ENCODE measurements at places on chromosomes 11 and 22. TPM values are rescaled to one million over a fixed set of nuclear protein-coding genes. Genes with fewer than 3 reads are reported as not detected.

The OR56A1 gene
- 0.03 TPM for total RNA-seq

The BRMS1 gene
- total RNA-seq = 31.8 TPM

The AIFM3 gene
- total RNA-seq = 2.1 TPM

The YPEL4 gene
- 0.71 TPM for total RNA-seq

The TEAD1 gene
- 150 TPM for total RNA-seq

The MPEG1 gene
- total RNA-seq = 71.5 TPM

The CCDC89 gene
- 0.84 TPM for total RNA-seq

The KCTD14 gene
- 1.4 TPM for total RNA-seq

The TRIM29 gene
- 1.3 TPM for total RNA-seq

The PLEKHA7 gene
- 43.2 TPM for total RNA-seq

The SAC3D1 gene
- 12.3 TPM for total RNA-seq

The VWCE gene
- total RNA-seq = 7.7 TPM

The JAM3 gene
- 18.9 TPM for total RNA-seq

GRCh38 chr11:69670158-69670845, 4.9 kb downstream of the LTO1 start:
- DNase-seq = peak; percentile 93

DNA sequence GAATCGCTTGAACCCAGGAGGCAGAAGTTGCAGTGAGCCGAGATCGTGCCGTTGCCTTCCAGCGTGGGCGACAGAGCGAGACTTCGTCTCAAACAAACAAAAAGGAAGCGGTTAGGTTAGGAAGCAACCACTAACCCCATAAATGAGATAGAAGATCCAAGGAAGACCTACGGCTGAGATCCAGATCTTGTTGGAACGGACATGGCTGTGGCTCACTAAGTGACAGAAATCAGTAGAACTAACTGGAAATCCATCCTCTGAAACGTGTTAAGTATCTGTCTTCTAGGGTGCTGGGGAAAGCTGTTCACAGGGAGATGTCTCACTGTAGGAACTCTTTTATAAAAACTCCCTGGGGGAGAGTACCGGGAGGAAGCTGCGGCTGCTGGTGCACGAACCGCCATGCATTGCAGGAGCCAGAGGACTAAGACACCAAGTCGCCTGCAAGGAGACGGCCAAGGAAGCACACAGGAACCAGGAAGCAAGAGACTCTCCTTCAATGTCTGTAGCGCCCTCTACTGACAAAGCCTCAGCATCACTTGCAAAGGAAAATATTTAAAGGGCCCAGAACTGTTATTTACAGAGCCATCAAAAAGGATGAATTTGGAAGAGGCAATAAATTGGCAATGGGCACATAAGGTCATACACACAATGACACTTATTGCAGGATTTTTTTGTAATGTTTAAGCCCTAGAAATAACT, 16.9 kb upstream of the SPTY2D1 start:
- no peak for DNase-seq

DNA sequence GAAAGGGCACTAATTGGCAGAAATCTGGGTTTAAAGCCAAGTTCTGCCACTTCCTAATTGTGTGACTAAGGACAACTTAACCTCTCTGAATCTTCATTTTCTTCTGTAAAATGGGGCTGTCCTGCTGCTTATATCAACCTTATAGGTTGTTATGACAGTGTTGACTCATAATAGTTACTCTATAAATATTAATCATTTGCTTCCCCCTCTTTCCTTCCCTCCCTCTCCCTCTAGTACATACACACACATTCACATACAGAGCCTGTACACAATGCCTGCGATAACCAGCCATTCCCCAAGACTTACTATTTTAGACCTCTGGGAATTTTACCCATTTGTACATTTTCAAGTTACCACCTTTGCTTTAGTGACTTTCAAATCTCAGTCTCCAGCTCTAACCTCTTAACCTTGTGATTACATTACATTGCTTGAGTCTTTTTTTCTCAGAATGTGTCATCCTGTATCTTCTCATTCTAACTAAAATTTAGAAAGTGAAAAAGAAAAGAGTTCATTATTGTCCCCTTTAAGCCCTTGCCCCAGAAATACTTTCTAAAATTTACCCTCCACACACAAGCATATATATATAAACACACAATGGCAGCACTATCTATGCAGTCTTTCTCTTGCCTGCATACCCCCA, 31.9 kb downstream of the GDPD4 start:
- DNase-seq = no peak

- DNase-seq = no peak
Observed at GRCh38 chr11:34929794-34930763, 13.7 kb downstream of the PDHX start.

GRCh38 chr11:10777393-10777793, 26.3 kb downstream of the CTR9 start:
- no peak for DNase-seq

DNA sequence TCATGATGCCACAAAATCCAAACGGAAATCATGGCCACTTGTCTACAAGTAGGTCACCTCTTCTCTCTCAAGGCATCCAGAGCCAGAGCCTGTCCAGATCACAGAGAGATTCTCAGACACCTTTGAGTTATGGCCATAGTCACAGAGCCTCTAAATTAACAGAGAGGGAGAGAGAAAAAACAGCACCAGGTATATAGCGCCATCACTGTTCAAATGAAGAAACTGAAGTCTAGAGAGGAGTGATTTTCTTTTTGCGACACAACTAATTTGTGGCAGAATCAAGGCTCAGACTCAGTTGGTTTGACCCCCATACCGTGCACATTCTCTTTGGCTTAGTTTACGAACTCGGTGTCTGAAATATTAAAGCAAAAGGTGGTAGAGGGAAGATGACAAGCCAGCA, 512.9 kb downstream of the NTM start:
- DNase-seq = no peak

GRCh38 chr11:43632181-43632580, 48.4 kb upstream of the HSD17B12 start:
- no peak for DNase-seq

- DNase-seq = no peak
Observed at GRCh38 chr11:111406091-111406490, 27.0 kb upstream of the POU2AF1 start.

DNA sequence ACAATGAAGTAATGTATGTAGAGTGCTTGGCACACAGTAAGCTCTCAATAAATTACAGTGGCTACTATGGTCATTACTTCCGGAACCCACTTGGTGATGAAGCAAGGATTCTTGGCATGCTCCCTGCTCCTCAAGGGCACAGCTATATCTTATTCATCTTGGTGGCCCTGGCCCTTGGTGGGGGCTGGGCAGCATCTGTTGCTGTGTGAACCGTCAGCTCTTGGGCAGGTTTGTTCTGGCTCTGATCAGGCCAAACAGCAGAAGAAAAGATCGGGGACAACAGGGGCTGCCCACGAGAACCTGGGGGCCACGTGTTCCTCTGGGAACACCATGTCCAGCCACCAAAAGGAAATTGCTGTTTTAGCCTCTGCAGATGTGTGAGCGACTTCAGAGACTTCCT, 136.9 kb upstream of the SYT13 start:
- DNase-seq = peak; percentile 67

GRCh38 chr11:60396382-60396781, at the start of gene MS4A14:
MS4A14 (plus strand) TSS chr11:60396459; CDS start chr11:60396579, 120 bp downstream.
- DNase-seq = no peak

DNA sequence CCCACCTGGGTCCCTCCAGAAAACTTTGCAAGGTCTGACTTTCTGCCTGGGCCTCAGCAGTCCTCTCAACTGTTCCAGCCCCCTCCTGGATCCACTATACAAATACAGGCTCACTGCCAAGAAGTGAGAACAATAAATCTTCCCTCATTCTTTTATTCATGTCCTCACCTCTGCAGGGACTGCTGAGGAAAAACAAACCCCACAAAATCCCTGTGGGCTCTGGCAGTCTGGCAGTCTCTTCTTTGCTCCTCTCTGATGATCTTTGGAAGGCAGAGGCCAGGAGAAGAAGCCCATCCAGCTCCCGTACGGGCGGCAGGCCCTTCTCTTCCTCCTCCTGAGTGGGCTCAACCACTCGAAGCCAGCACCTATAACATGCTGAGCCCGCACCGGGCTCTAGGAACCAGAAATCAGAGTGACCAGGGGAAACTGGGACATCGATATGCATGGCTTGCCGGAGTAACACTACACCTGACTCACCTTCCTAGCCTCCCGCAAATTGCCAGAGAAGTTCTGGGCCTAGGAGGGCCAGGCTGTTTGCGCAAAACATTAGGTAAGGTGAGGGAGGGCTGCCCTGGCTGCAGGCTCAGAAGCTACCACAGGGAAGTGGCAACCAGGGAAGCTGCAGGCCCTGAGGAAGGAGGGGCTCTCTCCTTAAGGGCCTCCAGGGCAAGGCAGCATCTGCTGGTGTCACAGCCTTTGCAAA, 24.2 kb downstream of the TMPRSS5 start:
- no peak for DNase-seq

DNA sequence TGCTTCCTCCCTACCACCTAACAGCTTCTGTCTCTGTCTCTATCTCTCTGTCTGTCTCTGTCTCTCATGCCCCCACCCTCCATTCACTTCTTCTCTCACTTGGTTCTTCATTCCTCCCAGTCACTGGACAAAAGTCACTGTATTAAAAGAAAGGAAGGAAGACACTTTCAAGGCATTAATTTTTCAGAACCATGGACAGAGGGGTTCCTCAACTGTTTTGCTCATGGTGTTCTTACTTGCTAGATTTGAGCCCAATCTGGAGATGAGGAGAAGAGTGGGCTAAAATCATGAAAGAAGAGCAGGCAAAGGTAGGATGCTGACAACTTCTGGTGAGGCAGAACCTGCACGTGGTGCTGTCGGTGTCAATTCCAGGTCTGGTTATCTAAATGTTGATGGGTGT, 116.7 kb upstream of the LARGE1 start:
- no peak for DNase-seq

GRCh38 chr11:128039140-128040021, 548.0 kb downstream of the ETS1 start:
- no peak for DNase-seq

GRCh38 chr11:118565051-118565450, 680 bp downstream of the IFT46 start:
- DNase-seq = peak; percentile 59

GRCh38 chr11:95445746-95446333, 214.8 kb upstream of the SESN3 start:
- no peak for DNase-seq

DNA sequence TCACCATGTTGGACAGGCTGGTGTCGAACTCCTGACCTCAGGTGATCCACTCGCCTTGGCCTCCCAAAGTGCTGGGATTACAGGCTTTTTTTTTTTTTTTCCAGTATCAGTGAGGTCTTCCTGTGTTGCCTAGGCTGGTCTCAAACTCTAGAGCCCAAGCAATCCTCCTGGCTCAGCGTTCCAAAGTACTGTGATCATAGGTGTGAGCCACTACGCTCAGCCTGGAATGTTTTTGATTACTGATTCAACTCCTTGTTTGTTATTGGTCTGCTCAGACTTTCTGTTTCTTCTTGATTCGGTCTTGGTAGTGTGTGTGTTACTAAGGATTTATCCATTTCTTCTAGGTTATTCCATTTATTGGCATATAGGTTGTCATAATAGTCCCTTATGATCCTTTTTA, 31.3 kb downstream of the NAGA start:
- no peak for DNase-seq
